ENCODE measurements at places on chromosomes 6 and 20.
A peak's percentile ranks its signal among the peaks of the same experiment; 100 is the strongest.

GRCh38 chr6:167745670-167746389 lies 80.9 kb upstream of the AFDN start:
- no peak for DNase-seq

DNA sequence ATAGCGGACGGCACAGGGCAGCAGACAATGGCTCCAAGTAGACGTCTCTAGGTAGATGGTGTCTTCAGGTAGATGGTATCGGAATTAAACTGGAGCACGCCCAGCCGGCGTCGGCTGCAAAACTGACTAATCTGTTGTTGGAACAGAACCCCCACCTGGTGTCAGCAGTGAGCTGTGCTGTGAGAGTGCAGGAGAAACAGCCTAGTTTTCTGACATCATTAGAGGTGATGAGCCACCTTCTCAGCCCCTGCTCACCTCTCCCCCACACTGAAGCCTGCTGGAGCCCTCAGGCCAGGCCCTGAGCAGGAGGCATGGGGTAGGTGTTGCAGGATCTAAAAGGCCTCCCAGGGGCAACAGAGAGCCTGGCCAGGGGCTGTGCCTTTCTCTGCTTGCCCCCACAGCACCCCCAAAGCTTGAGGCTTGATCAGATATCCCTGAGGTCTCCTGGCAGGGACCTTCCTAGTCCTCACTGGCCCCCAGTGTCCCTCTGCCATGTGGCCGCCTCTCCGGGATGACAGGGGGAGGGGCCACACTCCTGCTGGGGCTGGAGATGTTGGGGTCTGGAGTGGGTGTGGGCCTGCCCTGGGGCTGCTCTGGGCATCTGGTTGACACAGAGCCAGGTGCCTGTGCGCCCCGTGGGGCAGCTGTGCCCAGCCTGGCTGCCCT lies 6.9 kb upstream of the HELZ2 start:
- DNase-seq: peak; percentile 43

GRCh38 chr6:36432151-36432671 lies 10.4 kb downstream of the PXT1 start:
- DNase-seq: no peak

- no peak for DNase-seq
Measured at GRCh38 chr6:29800254-29800653, 27.4 kb upstream of the HLA-G start.

DNA sequence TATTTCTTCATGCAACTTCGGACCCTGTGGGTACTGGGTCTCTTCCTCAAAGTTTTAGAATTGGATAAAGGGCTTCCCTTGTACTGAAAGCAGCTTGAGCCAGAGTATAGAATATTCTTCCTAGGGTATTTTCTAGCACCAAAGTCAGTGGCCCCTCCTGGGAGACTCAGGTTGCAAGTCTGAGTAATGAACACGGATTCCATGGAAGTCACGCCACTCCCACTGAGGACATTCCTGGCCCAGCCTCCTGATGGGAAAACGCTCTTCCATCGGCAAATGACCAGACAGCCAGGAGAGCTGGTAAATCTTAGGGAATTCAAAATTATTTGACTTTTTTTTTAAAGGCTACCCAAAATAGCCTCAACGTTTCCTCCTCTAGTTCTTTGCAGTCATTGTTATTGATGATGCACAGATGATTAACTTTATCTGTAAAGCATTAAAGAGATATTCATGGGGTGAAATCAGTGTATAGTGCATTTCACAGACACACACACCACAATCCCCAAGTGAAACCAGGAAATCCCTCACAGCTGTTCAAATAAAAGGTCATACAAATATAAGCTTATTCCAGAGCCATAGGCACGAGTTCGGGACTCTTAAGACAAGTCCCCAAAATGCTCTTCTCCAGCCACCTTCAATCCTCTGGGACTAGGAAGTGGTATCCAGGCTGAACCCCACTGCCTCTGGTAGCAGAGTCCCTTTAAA lies 248.8 kb downstream of the SOD2 start:
- DNase-seq: no peak

GRCh38 chr6:81531869-81532561 lies 220.5 kb downstream of the TENT5A start:
- DNase-seq: no peak

Measured in activated CD4-positive, CD25-positive, alpha-beta regulatory T cell treated with anti-CD3 and anti-CD28 coated beads, Interleukin-2, amount 50 U/mL, for 16 hours (primary cell).